Nasal cavity respiratory epithelium epithelial cell of viscerocranial mucosa (primary cell): ENCODE measurements at places on chromosomes 12 and 14. TPM values are rescaled to one million over a fixed set of nuclear protein-coding genes. Genes with fewer than 3 reads are reported as not detected.

The TAS2R19 gene
- 0.34 and 7.6 TPM in 2 replicates for total RNA-seq

The ALDH2 gene
- total RNA-seq: 31.4 and 84.9 TPM in 2 replicates

The PRH2 gene
- total RNA-seq: 0.34 TPM in 1 of 2 replicates, not detected in the other

The NAP1L1 gene
- total RNA-seq: 210 and 294 TPM in 2 replicates

The AKAP6 gene
- total RNA-seq: 8.5 and 14.0 TPM in 2 replicates

The TEP1 gene
- 13.0 and 29.0 TPM in 2 replicates for total RNA-seq

The SLC8A3 gene
- not detected in 2 replicates for total RNA-seq

The LYZ gene
- 0.07 TPM in 1 of 2 replicates, not detected in the other for total RNA-seq

The KRT79 gene
- total RNA-seq: under 0.01 and 0.07 TPM in 2 replicates

The RFX4 gene
- total RNA-seq: not detected in 2 replicates

The CIPC gene
- 8.5 and 23.0 TPM in 2 replicates for total RNA-seq

The TSPAN9 gene
- 5.1 and 18.3 TPM in 2 replicates for total RNA-seq

The COL2A1 gene
- 0.07 TPM in 1 of 2 replicates, not detected in the other for total RNA-seq

The KRT77 gene
- not detected in 2 replicates for total RNA-seq

The PRKD1 gene
- total RNA-seq: under 0.01 and 3.1 TPM in 2 replicates

The CPM gene
- total RNA-seq: 12.3 and 23.7 TPM in 2 replicates

The IKZF4 gene
- 0.34 and 1.1 TPM in 2 replicates for total RNA-seq

The EPYC gene
- total RNA-seq: not detected in 2 replicates

The SAMD15 gene
- under 0.01 and 0.21 TPM in 2 replicates for total RNA-seq

The ASIC1 gene
- 1.0 and 2.1 TPM in 2 replicates for total RNA-seq

The PLCZ1 gene
- not detected in 2 replicates for total RNA-seq

The ADAM21 gene
- under 0.01 and 0.14 TPM in 2 replicates for total RNA-seq

The AHNAK2 gene
- total RNA-seq: 283 and 1,136 TPM in 2 replicates

The NKX2-1 gene
- not detected in 2 replicates for total RNA-seq

The ESPL1 gene
- total RNA-seq: 0.34 and 1.1 TPM in 2 replicates

The TRHDE gene
- total RNA-seq: under 0.01 and 0.21 TPM in 2 replicates

The GSC gene
- not detected in 2 replicates for total RNA-seq

The RAD51AP1 gene
- 0.64 and 0.68 TPM in 2 replicates for total RNA-seq

The GLS2 gene
- 2.8 and 7.2 TPM in 2 replicates for total RNA-seq

The SDR9C7 gene
- total RNA-seq: 0.28 and 2.7 TPM in 2 replicates

The AP1G2 gene
- total RNA-seq: 28.7 and 54.4 TPM in 2 replicates

The GUCY2C gene
- under 0.01 TPM in 1 of 2 replicates, not detected in the other for total RNA-seq

The RIPK3 gene
- total RNA-seq: 1.4 and 4.6 TPM in 2 replicates

The RNASE4 gene
- 3.8 and 7.4 TPM in 2 replicates for total RNA-seq

The CDKN1B gene
- 24.1 and 73.1 TPM in 2 replicates for total RNA-seq

The NOVA1 gene
- total RNA-seq: 0.36 TPM in 1 of 2 replicates, not detected in the other

The IGF1 gene
- not detected in 2 replicates for total RNA-seq
